Glutamatergic neuron (in vitro differentiated cells): ENCODE measurements at places on chromosomes 13 and 19. TPM values are rescaled to one million over a fixed set of nuclear protein-coding genes. Genes with fewer than 3 reads are reported as not detected.

ONECUT3 gene
- total RNA-seq: 15.4 TPM

DNA sequence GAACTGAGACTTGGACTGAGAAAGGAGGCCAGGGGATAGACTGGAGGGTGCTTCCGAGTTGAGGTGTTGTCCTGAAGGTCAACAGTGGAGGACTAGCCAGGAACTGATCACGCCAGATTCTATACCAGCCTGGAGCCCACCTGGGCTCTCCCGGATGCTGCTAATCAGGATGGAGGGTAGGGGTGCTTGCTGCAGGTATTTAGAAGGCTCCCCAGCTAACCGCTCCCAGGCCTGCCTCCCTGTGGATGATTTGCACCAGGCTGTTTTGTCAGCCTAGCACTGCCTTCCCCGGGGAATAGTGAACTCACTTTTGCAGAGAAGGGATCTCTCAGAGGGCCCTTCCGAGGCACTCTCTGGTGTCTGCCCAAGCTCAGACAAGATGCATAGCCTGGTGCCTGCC is 60.5 kb upstream of the KCTD15 start:
- DNase-seq: no peak

- DNase-seq: no peak
Measured at GRCh38 chr13:95236774-95237173, 64.5 kb downstream of the ABCC4 start.

- DNase-seq: no peak
Measured at GRCh38 chr13:83350569-83350968, 531.7 kb downstream of the SLITRK1 start.

DNA sequence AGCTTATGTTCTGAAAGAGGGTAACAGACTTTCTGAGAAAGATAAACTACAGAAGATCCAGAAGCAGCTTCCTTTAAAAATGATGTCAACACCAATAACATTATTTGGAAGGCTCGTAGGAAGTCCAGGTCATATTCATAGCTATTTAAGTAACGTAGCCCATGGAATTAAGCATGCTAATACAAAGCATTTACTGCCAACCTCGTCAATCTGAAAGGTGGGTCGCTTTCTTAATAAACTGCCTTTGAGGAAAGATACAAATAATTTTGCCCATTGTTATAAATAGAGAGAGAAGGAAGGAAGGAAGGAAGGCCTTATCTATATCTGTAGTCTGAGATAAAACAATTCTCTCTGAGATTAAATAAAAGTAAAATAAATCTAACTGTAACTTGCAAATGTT is 80.3 kb downstream of the STARD13 start:
- no peak for DNase-seq
